Activated T-helper 1 cell treated with Interleukin-2 at 50 U/mL for 16 hours (primary cell): ENCODE measurements at places on chromosomes 1 and 21.

DNA sequence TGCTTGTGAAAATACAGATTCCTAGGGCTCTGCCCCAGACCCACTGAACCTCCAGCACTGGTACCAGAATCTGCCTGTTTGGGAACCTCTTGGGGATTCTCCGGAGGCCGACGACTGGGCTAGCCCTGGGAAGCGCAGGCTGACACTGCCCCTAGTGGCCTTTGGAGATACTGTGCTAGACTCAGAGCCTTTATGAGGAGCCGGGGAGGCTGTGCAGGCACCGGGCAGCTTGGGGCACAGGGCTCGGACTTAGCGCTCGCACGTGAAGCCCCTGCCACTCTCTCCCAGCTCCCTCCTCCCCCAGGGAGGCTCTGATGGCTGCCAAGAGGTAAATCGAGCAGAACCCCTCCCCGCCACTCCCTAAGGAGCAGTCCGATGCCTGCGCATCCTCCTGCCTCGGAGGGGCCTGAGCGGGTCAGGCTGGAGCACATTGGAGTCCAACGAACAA lies 144.6 kb upstream of the TNR start:
- no peak for DNase-seq

DNA sequence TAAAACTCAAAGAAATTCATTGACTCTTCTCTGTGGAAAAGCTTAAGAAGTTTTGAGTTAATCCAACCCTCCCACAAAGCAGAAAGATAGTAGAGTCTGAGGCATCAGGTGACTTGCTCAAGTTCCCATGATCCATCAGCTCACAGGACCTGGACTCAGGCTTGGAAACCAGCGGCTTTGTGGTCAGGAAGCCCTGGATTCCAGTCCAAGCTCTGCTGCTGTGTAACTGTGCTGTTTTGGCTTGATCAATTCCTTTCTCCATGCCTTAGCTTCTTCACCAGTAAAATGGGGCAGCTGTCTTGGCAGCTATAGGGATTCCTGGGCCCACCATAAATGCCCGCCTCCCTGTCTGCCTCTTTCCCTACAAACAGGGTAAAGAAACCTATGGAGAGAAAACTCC lies 180.2 kb downstream of the HIVEP3 start:
- no peak for DNase-seq

DNA sequence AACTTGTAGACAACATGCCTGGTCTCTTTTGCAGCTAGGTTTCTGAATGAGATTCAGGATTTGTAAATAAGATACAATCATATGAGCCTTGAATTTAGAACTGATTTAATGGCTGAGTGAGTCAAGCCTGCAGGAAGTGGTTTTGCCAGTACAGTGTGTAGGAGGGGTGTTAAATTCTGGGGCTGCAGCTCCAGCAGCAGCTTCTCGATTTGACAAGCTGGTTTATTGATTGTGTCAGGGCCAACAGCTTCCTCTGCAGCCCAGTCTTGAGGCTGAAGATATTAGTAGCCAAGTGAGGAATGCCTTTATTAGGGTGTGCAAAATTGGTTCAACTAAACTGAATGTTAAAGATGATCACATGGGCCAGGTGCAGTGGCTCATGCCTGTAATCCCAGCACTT lies 11.5 kb upstream of the PLA2G5 start:
- DNase-seq, result no peak

DNA sequence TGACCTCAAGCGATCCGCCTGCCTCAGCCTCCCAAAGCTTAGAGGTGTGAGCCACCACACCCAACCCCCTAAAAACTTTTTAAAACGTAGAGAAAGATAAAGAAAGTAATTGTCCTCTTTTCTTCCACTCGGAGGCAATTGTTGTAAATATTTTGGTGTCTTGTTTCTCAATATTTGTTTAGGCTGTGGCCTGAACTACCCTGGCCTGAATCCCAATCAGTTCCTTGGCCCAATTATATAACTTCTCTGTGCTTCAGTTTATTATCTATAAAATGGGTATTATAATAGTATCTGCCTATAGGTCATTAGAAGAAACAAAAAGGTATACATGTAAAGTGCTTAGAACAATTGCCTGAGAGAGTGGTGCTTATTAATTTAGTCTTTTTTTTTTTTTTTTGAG lies 1.8 kb upstream of the ATP5PO start:
- no peak for DNase-seq

GRCh38 chr1:59427155-59427554 lies 130.3 kb downstream of the FGGY start:
- no peak for DNase-seq

DNA sequence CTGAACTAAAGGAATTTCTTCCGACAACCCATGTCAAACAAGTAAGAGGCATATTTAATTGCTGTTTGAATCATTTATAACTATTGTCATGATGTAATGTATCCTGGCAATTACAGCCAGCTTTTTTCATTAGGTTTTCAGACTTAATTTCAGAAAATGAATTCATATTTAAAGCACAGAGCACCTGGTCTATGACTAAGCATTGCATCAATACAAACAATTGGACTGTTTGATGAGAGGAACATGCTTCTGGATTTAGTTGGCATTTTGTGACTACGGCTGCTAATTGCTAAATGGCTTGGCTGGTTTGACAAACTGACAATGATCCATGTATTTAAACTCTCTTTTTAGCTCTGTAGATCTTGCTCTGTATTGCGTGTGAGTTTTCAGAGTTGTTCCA lies 853.4 kb downstream of the NCAM2 start:
- no peak for DNase-seq

GRCh38 chr21:31713973-31714740 lies 17.8 kb downstream of the SCAF4 start:
- DNase-seq, result no peak

GRCh38 chr1:41842326-41842725 lies 76.4 kb downstream of the HIVEP3 start:
- DNase-seq, result no peak

- DNase-seq, result no peak
These were observed 1.8 kb upstream of the TBX15 start for GRCh38 chr1:118989878-118990378.

GRCh38 chr1:223825767-223826748 lies 19.7 kb downstream of the TP53BP2 start:
- DNase-seq, result no peak

GRCh38 chr21:41670056-41670805 lies 96.6 kb downstream of the RIPK4 start:
- no peak for DNase-seq

DNA sequence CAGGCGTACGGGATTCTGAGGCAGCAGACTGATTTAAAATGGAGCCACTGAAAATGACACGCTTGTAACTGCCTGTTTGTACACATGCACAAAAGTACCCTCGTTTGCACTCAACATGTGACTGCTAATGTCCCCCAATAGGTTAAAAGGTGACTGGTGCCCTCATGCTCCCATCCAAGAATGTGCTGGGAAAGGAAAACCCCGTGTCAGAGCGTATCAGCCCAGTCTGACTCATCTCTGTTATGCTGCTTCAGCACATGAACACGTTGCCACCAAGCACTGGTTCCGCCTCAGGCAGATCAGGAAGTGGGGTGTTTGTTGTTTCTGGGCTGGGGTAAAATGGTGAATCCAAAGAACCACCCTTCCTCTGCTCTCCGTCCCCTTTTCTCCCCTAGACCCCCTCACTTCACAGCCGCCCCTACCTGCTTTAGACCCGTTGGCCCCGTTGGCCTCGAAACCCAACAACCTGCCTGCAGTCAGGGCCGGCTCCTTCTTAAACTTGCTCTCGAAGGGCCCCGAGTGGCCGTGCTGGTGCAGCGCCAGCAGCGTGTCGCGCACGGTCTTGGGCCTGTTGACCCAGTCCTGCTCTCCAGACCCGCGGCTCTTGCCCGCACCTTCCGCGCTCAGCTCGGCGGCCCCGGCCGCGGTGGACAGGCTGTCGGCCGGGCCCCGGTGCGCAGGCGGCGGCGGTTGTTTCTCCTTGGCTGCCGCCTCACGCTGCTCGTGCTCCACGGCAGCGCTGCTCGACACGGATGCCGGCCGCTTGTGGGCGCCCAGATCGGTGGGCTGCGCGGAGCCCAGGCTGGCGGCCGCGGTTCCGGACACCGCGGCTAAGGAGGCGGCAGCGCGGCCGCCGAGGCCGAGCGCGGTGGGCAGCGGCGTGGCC lies 1.7 kb downstream of the IRF2BP2 start:
- DNase-seq, result peak; percentile 65

GRCh38 chr1:8646189-8646588 lies 171.3 kb downstream of the RERE start:
- no peak for DNase-seq

DNA sequence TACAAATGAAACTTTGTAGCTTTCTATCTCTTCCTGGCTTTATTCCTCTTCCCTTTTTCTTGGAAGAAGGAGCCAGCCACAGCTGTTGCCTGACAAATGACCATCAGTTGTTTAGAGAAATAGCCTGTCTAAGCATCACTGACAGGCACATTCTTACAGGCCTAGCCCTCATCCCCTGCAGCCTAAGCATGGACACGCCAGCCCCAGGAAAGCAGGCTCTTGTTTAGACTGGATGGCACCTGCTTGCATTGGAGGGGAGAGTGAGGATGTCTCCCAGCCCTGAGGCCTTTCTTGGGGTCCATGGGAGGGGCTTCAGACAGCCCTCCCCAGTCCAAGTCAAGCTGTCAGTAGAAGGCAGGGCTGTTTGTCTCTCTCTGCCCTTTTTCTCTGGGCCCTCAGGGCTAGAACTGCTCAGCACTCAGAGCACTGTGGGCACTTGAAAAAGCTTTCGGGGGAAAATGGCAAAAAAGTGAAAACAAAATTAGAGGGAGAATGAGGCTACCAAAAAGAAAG lies 282.5 kb upstream of the PLXNA2 start:
- DNase-seq, result no peak

DNA sequence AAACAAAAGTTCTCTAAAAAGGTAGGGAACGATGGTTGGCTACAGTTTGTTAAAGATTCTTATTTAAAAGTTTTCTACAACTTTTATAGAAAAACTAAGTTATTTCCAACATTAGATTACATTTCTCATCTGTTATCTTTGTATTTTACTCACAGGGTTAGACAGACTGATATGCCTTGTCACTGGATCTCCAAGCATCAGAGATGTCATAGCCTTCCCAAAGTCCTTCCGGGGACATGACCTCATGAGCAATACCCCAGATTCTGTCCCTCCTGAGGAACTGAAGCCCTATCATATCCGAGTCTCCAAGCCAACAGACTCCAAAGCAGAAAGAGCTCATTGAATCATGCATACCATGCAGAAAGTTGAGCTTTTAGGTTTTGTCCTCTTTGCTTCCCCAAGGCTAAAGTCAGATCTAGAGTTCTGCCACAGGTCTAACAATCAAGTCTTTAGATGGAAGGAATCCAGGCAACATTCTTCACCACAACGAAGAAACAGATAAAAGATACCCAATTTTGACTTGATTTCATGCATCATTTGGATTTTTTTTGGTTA lies 10.3 kb downstream of the GAS5 start:
- DNase-seq, result no peak

GRCh38 chr1:205348554-205349487 lies 7.9 kb downstream of the KLHDC8A start:
- no peak for DNase-seq

DNA sequence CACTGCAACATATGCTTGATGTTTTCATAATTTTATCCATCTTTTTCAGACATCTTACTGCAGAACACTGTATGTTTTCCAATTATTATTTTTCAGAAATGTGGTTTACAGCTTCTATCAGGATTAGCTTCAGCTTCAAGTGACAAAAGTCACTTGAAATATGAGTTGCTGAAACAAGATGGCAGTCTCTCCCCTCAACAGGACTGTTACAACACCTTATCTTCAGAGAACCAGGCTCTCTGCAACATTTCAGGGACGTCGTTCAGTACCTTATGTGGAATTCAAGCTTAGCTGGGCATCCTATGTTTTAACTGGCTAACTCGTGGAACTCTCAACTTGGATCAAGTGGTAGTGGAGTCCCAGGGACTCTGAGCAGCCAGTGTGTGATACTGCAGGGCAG lies 2.0 kb upstream of the UBE2G2 start:
- no peak for DNase-seq

- no peak for DNase-seq
These were observed 11.6 kb downstream of the DSTYK start for GRCh38 chr1:205199931-205200299.
